Esophagus squamous epithelium (tissue), 5 donors: ENCODE measurements at places on chromosomes 4 and X.

DNA sequence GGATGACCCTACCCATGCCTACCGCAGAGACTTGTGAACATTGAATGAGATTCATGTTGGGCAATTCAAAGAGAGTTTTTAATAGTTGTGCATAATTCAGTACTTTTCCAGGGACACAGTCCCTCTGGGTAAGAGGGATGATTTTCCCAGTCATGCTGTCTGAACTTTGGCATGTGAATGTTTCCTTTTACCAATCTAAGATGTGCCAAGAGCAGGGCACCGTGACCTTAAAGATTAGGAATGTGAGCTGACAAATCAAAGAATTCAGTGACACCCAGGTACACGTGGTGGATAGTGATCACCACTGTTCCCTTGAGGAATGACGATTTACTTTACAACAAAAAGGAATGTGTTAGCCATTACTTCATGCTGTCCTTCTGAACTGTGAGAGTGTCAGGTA lies 515.6 kb downstream of the PPARGC1A start:
- DNase-seq = no peak

GRCh38 chr4:83067058-83067639 lies 32.2 kb downstream of the COPS4 start:
- no peak for DNase-seq

DNA sequence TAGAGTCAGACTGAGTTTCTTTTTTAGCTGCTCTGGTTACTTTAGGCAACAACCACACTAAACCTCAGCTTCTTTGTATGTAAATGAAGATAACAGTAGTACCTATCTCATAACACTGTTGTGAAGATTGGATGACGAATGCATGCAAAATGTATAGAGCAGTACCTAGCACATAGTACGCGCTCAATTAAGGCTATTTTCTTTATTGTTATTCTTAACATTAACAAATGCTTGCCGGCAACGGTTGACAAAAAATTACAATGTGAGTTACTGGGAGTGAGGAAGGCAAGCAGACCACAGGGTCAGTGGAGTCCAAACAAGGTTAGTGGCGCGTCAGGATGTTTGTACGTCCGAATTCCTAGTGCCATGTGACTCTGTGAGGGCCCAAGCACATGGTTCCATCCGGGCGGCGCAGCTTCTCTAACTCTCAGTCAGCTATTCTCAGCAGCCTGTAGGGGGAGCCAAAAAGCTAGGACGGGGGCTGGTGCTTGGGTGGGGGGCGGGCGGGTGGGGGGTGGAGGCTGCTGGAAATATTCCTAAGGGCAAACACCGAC lies 821 bp upstream of the NALF2 start:
- DNase-seq = no peak

DNA sequence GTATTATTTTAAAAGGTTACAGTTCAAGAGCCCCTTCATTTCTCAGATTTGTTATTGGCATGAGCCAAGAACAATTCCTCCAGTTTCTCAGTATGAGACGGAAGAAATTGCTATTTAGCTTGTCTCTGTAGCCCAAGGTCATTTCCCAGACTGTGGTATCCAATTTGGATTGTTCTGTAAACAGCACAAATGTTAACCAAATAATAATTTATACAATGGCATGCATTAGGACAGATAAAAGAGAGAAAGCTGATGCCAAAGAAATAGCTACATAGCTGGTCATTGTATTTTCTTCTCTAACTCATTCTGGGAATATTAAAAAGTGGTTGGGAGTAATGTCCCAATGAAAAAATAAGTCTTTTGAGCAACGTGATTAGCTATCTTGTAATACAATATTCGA lies 134.6 kb upstream of the NPY2R start:
- DNase-seq = no peak

DNA sequence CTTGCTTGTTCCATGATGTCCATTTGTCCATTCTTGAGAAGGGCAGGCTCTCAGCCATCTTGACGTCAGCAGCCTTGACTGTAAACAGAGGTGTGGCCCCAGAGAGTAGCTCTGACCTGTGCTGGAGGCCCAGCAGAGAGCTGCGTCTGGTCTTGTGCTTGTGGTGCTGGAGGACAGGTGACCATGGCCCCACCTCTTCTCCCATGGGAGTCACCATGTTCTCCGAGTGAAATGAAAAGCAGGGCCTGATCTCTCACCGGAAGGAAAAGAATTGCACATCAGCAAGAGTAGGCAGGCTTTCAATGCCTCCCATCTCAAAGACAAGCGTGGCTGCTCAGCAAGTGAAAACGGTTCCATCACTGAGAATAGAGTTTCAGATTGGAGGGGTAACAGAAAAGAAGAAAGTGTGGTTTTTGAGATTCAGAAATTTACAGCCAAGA lies 11.5 kb downstream of the PARM1 start:
- DNase-seq = no peak

GRCh38 chrX:153434801-153435200 lies 11.1 kb downstream of the TREX2 start:
- no peak for DNase-seq

GRCh38 chr4:128517096-128517738 lies 229.6 kb upstream of the PGRMC2 start:
- DNase-seq = no peak

- no peak for DNase-seq
Observed at GRCh38 chr4:74793757-74794381, 454 bp downstream of the BTC start.

DNA sequence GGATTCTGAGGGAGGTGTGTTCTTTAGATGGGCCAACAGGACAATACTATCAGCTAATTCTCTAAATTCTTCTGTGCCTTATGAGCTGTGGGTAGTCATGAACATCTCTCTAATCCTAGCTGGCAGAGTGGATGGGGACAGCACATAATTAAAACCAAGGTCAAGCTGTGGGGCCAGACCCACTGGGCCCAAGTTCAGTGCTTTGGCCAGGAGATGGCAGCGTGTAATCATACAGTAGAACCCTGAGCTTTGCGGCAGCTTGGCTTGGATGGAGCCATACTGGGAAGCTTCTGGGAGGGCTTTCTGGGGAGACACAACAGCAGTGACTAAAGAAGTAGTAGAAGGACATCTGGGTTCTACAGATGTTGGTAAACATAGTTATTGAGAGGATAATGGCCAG lies 140.3 kb upstream of the CXCL13 start:
- DNase-seq = no peak

DNA sequence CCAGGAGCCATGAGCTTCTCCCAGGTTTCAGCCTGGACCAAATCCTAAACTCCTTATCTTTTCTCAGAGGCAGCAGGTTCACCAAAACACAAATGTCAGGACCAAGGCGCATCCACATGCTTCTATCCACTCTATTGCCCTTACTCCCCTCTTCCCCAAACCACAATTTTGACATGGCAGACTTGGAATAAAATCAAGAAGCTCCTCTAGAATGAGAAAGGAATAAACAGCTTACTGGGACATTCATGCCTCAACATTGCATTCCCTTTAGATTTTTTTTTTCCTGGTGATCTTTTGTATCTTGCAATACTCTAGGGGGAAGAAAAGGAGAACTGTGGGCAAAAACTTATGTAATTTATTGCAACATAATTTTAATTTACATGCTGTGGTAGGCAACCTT lies 119.1 kb downstream of the TSPAN5 start:
- no peak for DNase-seq

GRCh38 chr4:129403848-129404247 lies 307.9 kb downstream of the C4orf33 start:
- no peak for DNase-seq

DNA sequence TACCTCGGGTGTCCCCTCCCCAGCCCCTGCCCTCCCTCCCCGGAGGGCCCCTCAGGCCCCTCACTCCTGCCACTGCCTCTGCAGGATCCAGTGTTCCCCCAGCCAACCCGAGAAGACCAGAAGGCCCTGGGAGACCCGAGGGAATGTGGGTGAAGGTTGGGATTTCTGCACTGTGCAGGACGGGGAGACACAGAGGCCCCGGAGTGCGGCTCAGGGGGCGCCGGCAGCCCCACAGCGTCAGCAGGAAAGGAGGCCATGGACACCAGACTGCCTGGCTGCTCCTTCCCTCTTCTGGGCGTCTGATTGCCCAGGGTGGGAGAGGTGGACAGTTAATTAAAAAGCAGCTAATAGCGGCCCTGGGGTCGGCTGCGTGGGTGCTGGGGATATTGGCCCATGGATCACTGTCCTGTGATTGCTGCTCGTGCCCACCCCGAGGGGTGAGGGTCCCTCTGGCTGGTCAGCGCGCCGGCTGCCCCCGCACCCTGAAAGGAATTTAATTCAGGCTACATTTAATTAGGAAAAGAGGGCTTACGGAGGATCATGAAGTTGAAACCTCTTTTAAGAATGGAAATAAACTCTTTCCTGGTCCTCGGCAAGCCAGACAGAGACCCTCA lies 57.8 kb upstream of the NKX1-1 start:
- DNase-seq = no peak
